ENCODE measurements at places on chromosomes 2 and 18.

DNA sequence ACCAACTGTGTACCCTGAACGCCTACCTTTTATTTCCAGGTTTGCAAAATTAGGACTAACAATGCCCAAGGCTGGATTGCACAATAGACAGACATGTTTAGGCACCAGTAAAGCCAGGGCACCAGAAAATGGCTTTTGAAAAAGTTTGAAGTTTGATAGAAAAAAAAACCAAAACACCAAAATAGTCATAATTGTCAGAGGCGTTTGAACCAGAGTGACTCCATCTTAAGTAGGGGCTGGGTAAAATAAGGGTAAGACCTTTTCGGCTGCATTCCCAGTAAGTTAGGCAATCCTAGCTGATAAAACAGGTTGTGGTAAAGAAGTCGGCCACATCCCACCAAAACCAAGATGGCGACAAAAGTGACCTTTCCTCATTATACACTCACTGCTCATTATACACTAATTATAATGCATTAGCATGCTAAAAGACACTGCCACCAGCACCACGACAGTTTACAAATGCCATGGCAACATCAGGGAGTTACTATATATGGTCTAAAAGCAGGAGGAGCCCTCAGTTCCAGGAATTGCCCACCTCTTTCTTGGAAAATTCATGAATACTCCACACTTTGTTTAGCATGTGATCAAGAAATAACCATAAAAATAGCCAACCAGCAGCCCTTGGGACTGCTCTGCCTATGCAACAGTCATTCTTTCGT is 105.1 kb upstream of the MSH2 start:
- DNase-seq, result no peak

DNA sequence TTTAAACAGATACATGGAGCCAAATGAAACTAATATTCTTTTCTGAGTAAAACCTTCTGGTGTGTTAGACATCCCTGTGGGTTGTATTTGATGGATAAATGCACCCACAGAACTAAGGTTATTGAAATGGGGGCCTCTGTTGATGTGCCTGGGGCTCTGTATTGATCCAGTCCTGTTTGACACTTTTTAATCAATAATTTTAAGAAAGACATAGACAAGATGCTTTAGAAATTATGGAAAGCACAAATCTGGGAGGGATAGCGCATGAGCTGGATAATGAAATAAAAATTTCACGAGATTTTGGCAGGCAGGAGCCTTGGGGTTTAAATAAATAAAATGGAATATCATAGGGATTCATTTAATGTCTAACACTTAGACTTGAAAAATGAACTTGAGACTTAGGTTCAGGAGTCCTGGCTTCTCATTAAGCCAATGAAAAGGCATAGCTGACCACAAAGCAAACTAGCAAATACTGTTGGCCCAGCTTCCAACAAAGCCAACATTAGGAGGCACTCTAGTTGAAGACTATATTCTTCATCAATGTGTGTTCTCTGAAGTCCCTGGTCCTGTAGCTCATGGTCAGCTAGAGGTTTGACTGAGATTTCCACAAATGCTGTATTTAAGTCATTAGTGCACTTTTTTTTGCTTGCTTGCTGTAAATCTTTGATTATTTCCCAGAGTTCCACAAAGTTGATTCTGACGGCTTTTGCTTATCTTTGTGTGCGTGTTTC is 64.2 kb upstream of the SH3RF3 start:
- DNase-seq, result no peak

GRCh38 chr2:111239107-111239506 is 118.4 kb downstream of the BCL2L11 start:
- no peak for DNase-seq

DNA sequence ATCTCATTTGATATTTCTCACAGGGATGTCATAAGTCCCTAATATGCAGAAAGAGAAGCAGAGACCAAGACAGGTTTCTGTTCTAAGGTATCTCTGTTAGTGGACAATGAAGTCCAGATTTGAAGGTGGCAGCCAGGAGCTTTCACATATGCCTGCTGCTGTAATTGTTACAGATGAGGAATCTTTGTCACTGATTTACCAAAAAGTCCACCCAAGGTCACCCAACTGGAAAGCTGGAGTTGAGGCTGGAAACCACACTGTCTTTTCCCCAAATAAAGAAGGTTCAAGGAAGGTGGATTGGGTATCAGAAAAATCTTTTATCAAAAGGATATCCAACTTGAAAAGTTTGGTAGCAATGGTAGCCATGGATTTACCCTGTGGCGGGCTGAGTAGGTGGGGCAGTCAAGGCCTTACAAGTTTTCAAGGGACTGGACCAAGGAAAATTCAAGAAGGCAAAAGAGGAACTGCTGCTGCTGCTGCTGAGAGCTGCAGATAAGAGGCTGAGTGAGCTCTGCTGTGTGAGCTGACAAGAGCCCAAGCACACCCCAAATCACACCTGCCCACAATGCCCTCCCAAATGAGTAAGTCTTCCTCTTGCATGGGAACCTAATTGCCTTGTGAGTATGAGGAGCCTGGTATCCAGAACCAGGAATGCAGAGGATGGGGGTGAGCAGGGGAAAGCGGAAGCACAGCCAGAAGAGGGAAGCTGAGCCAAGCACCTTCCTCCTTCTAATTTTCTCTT is 241.2 kb downstream of the ANAPC1 start:
- no peak for DNase-seq

DNA sequence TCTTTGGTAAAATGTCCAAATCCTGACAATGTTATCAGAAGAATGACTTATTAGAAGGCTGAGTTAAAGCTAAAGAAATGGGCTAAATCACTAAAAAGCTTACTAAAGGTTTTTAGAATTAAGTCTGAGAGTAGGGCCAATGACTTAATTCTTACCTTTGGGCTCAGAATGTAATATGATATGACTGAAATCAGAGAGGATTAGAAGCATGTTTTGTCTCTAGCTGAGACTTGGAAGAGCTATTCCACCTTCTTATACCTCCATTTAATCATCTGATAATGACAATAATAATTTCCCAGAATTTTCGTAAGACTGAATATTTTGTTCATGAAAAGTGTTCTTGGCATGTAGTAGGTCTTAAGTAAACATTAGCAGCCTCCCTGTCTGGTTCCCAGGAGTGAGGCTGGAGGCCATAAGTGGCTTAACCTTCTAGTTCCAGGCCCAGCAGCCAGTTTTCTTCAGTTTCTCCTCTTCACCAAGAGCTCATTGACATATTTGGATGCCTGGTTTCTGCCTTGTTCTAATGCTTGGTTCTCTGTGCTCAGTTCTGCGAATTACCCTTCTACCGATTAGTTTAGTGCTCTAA is 25.5 kb upstream of the E2F6 start:
- no peak for DNase-seq

DNA sequence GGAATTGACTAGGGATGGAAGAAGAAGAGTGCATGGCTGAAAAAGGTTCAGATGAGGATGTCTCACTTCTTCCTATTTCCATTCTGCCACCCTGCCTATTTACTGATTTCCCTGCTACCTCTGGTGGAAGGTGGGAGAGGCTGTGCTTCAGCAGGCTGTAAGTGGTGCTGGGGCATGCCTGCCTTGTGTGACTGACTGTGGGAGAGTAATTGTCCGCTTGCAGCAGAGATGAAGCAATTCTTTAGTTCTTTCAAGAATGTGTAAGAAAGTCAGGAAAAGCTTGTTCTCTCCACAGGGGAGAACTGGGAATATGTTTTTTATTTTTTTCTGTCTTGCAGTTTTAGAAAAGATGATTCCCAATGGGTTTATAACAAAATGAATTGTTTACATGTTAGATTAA is 72.5 kb upstream of the NYAP2 start:
- no peak for DNase-seq

DNA sequence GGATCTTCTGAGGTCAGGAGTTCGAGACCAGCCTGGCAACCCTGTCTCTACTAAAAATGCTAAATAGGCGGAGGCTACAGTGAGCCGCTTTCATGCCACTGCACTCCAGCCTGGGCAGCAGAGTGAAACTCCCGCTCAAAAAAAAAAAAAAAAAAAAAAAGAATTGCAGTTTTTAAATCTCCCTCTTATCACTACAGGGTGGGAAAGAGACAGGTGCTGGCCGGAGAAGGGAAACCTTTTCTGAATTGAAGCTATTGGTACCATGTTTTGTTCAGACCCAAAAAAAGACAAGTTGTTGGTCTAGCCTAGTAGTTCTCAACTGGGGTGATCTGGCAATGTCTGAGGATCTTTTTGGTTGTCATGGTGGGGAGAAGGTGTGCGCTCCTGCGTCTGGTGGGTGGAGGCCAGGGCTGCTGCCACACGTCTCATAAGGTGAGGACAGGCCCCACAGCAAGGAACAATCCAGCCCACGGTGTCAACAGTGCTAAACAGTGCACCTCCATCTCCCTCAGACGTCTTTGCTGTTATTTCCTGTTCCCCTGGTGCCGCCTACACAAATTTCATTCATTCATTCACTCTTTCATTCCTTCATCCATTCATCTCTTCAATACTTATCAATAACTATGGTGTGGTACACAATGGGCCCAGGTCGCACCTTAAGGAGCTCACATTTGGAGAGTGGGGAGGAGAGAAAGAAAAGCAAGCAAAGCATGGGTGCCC is 28.8 kb upstream of the ODC1 start:
- no peak for DNase-seq

GRCh38 chr2:8456151-8457091 is 225.4 kb upstream of the ID2 start:
- DNase-seq, result no peak

GRCh38 chr2:113765276-113765675 is 8.8 kb upstream of the SLC35F5 start:
- DNase-seq, result no peak

DNA sequence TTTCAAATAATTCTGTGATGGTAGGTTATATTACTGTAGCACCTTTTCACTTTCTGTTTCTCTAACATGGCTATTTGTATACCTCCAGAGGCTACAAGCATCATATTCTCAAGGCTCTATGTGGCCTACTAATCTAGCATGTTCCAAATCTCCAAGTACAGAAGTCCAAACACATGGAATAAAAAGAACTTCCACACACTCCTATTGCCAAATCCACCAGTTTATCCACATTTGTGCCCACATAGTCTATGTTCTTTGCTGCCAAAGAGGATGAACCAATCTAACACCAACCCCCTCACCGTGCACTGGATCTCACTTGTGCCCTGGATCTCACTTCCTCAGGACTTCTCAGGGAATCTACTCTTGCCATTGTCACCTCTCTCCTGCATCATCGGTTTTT is 247.3 kb upstream of the RBBP8 start:
- DNase-seq, result no peak

DNA sequence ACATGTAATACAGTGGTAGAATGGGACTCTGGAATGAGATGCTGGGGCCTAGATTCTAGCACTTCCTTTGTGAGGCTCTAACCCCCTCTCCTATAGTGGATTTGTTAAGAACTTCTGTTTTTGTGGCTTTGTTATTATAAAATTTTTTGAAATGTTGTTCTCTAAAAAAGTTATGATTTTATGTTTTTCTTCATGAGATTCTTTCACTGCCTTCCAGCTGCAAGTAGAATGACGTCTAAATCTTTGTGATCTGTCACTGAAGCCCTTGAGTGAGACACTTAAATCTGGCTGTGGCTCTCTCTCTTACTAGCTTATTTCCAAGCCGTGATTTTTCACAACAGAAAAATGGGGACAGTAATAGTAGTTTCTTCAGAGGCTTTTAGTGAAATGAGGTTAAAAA is 1.6 kb downstream of the CASP8 start:
- no peak for DNase-seq

GRCh38 chr2:240947607-240948006 is 41.5 kb downstream of the CROCC2 start:
- DNase-seq, result no peak

- no peak for DNase-seq
Observed at GRCh38 chr2:71816815-71817214, 330.8 kb downstream of the CYP26B1 start.

GRCh38 chr18:55419132-55419946 is 168.7 kb downstream of the TCF4 start:
- no peak for DNase-seq

DNA sequence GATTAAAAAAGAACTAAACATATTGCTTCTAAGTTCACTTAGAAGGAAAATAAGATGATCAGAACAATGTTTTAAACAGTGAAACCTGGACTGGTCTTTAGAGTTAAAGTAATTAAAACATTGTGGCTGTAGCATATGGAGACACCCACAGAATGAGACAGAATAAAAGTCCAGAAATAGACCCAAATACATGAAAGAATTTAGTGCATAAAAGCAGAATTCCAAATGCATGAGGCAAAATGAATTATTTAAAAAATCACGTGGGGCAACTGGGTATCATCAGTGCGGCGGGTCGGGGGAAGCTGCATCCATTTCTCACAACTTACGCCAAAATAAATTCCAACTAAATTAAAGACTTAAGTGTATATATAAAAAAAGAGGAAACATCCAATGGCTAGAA is 12.1 kb downstream of the RNF149 start:
- DNase-seq, result no peak

DNA sequence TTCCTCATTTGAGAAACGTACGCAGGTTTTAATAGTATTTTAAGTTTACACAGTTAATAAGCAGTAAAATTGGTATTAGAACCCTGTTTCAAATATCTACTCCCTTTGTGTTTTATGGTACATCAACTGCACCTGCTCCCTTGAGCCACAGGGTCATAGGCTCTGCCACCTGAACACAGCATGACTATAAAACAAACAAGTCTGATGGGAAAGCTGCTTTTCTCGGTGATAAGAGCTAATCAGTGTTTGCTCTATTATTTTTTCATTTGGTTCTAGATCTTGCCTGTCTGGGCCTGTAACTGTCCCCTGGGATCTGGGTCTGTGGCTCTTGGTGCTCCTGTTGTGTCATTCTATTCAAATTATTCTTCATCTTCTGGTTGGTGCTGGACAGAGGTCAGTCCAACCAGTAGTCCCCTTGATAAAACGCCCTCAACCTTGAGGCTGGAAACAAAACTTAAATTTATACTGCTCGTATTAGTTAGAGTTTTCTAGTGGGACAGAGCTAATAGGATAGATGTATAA is 314.8 kb upstream of the LRP1B start:
- DNase-seq, result no peak

GRCh38 chr18:32735781-32736180 is 37.0 kb downstream of the KLHL14 start:
- no peak for DNase-seq

DNA sequence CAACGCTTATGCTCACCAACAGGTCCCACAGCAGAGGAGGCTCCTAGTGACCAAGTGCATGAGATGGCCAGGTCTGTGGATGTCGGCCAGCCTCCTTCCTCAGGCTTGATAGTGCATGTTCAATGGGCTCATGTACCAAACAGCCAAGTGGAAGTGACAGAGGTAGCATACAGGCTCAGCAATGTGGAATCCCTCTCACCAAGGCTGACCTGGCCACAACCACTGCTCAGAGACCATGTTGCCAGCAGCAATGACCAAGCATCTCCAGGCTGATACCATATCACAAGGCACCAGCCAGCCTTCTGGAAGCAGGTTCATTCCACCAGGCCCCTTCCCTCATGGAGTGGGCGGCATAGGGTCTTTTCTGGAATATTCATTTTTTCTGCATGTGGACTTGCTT is 61.5 kb downstream of the REEP1 start:
- no peak for DNase-seq

GRCh38 chr18:24041691-24042090 is 27.1 kb downstream of the TTC39C start:
- DNase-seq, result no peak

- no peak for DNase-seq
Observed at GRCh38 chr2:8107621-8108378, 574.1 kb upstream of the ID2 start.

GRCh38 chr2:95308426-95308990 is 11.4 kb downstream of the KCNIP3 start:
- no peak for DNase-seq
